Natural killer cell (primary cell): ENCODE measurements at places on chromosomes 1 and 21. TPM values are rescaled to one million over a fixed set of nuclear protein-coding genes. Genes with fewer than 3 reads are reported as not detected.

POTED gene
- not detected for total RNA-seq

HENMT1 gene
- total RNA-seq = 26.9 TPM

TMEM82 gene
- not detected for total RNA-seq

RGS16 gene
- total RNA-seq = 1.3 TPM

DNA sequence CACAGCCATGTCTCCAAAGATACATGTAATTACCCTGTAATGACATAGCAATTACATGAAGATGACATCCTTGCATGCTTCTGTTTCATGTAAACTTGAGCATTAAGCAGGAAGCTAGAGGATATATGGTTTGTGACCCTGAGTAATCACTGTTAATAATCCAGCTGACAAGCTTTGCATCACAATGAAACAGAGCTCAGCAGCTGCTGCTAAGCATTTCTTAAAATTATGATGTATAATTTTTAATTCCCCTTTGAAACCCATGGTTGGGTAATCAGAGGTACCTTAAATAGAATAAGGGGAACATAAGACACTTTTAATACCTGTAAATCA is 293.5 kb downstream of the NTNG1 start:
- no peaks in the 10 kb centered on the region for H3K36me3 ChIP-seq
- H3K4me3 ChIP-seq = no peak overlapping the region
- no peak overlapping the region for H3K27ac ChIP-seq
- no peak for DNase-seq

DNA sequence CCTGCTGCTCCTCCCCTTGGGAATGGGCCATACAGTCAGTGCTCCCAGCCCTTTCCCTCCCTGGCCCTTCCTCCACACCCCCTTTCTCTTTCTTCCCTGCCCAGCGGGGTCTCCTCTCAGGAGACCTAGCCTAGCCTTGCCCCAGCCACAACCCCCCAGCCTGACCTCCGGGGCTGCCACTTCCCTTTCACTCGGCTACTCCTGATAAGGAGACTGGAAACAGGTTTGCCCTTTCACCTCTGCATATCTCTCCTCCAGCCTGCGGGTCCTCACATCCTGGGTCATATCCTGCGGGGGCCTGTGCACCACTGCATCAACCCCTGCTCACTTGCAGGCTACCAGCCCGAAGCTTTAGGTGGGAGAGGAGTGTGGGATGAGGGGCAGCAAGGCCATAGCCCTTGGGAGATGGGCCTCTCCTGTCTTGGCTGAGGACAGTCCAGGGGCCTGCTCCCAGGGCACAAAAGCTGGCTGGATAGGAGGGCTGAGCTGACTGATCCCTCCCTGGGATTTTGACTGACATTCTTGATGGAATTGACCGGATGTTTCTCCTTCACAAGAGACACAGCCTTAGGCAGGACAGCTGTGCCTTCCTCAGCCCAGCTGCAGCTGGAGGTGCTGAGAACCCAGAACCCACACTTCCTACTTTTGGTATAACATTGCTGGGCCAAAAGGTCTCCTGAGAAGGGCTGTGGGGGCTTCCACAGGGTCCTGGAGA is 19.2 kb upstream of the ALX3 start:
- H3K4me3 ChIP-seq = no peak overlapping the region
- no peaks in the 10 kb centered on the region for H3K36me3 ChIP-seq
- no peak for DNase-seq
- H3K27ac ChIP-seq = no peak overlapping the region
- no peaks in the 10 kb centered on the region for H3K4me1 ChIP-seq
